CD4-positive, alpha-beta memory T cell (primary cell): ENCODE measurements at places on chromosomes 6 and 20.

DNA sequence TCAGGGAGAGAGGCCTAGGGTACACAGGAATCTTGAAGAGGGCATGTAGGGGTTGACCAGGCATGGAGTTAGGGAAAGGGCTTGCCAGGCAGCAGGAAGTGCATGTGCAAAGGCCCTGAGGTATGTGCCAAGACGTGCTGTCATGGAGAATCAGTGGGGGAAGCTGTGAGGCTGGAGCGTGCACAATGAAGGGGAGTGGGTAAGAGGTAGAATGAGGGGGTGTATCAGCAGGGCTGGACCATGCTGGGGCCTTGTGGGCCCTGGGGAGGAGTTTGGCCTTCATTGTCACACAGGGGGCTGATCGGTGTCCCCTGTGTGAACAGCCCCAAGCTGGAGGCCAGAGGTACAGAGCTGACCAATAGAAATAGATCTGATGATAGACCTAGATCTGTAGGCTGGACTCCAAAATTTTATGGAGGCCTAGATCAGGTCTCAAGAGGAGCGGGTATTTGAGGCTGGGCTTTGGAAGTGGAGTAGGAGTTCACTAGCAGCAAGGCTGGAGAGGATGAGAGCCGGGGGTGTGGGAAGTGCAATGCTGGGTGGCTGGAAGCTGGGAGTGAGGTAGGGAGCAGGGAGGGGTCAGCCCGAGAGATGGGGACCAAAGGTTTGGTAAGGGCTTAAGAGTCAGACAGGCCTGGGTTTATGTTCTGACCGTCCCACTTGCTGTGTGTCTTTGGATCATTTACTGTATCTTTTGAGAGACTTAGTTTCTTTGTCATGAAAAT is 3.0 kb downstream of the SRC start:
- no peak for DNase-seq

DNA sequence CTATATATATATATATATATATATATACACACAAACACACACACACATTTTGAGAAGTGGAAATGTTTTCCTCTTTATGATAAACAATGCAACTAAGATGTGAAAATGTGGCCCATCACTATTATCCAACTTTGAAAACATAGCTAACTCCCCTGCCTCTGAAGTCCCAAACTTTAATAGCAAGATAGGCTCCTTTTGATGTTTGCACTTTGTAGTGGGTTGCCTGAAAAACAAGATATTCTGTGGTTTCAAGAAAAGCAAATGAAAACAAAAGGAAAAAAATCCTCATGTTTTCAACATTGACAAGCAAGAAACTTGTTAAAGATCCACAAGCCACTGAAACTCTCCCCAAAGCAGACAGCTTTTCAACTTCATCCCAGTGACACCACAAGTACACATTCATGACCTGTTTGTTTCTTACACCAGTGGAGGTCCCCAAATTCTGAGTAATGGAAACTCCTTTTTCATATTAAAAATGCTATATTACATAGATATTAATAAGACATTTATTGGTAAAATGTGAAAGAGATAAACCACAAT is 90.0 kb downstream of the IPCEF1 start:
- no peak for DNase-seq

GRCh38 chr6:43506667-43507471 is 3.3 kb downstream of the LRRC73 start:
- DNase-seq = peak; percentile 77

DNA sequence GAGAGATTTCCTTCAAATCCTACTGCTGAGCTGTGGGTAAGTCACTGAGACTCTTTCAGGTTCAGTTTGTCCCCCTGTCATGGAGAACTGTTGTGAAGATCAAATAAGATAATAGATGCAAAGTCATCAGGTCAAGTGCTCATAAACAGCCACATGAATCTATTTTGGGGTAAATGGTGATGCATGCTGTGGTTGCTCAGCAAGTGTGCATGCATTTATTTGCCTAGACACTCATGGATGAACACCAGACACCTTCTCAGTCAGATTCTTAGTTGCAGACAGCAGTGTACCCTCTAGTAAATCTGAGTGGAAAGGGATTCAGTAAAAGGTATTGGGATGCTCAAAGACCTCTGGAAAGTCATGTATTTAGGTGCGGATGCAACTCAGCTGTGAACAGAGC is 168.0 kb upstream of the FOXA2 start:
- no peak for DNase-seq

DNA sequence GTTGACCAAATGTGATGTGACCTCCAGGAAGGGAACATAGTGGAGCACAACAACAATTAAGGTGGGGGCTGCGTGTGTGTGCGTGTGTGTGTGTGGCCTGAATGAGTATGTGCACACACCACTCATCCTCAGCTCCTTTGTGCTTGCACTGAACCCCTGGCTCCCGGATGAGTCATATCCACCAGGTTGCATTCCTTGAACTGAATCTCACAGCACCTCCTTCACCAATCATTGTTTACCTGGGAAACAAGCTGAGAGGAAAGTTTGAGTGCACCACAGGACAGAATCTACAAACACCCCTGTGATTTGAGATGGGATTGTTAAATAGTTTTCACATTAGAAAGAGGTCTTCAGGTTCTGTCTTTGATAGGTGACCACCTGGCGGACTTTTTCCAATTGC is 33.7 kb upstream of the GPR6 start:
- no peak for DNase-seq

DNA sequence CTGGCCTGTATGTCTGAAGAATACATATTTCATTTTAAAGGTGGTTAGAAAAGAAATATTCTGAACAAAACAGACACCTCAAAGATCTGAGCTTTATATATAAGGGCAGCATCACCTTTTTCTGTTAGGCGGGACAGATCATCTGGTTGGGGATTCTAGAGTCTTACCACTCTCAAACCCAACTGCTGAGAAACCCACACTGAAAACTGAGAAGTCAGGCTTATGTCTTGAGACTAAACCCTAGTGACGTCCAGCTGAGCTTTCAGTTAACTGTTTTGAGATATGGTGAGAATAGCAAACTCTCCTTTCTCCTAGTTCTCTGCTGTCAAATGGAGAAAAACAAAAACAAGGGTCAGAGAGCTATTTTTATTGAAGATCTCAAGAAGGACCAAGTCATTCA is 63.7 kb upstream of the CCN6 start:
- no peak for DNase-seq

DNA sequence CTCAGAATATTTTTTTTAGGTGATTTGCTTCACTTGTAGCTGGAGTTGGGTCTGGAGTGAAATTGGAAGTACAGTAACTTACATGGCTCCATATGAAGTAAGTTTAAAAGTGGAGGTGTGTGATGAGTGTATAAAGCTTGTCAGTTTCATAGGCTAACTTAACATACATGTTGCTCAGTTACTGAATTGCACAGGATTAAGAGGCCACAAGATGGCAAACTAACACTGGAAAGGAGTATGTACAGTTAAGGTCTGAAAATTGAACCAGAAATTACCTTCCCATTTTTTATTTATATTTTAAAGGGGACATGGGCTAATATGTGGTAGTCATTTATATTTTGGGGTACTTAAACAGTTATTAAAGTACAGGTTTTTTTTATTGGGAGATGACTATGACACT is 45.3 kb upstream of the SMIM8 start:
- DNase-seq = no peak

DNA sequence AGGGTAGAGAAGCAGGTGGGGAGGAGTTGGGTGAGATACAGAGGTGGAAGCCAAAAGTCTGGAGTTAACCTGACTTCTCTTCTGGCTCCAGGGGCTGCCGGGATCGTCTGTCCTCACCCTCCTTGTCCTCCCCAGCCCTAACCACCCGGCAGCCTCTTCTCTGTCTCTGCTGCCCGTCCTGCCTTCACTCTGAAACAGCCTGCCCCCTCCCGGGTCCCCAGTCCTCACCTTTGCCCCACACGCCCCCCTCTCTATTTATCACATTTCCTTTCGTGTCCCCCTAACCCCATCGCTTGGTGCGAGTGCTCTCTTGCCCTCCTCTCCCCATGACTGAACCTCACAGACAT is 5.7 kb downstream of the RING1 start:
- DNase-seq = no peak

DNA sequence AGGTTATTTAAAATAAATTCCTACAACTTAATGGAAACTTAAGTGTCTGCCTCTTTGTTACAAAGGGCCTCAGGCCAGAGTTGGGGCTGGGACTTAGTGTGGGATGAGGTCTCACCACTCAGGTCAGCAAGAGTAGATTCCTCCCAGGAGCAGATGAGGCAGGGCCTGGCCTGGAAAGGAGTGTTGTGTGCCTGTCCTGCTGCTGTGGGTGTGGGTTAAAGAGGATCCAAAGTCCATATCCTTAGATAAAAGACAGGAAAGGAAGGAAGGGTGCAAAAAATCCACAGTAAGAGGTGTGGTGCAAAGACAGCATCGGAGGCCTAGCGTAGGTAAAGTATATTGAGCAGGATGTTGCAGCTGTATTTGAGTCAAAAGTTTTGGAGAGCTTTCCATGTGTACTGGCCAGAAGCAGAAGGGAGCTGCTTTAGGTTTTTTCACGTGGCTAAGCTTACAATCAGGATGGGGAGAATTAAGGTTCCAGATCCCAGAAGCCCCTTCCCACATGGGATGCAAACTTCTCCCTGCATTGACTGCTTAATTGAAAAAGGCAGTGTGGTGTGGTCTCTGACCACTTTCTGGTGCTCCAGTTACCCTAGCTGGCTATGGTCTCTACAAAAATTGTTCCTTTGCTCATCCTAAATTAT is 12.8 kb upstream of the PLCG1 start:
- DNase-seq = no peak

DNA sequence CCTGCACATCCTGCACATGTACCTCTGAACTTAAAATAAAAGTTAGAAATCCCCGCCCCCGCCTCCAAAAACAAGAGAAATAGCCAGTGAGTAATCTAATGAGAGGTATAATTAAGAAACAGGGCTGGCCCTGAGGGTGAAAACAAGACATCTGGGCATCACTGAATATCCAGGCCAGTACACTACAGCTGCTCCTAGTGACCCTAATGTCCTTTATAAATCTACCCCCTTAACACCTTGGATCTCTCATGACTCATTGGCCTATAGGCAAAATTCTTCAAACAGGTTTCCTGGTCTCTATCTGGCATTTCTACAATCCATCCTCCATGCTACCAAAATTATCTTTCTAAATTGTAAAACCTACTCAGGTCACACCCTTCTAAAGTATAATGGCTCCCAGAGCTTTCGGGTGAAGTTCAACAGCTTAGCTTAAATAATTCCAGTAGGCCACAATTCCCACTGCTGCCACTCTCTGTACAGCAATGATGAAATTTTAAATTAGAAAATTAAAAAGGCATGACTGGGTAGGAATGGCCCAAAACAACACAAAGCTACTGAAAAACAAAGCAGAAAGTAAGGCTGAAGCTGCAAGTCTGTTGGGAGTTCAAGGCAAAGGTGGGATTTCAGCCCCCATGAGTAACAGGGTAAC is 260.9 kb downstream of the GMDS start:
- no peak for DNase-seq

GRCh38 chr20:25207149-25207959 is 11.8 kb downstream of the ENTPD6 start:
- no peak for DNase-seq

- DNase-seq = no peak
Observed at GRCh38 chr6:81608776-81609175, 143.7 kb downstream of the TENT5A start.

DNA sequence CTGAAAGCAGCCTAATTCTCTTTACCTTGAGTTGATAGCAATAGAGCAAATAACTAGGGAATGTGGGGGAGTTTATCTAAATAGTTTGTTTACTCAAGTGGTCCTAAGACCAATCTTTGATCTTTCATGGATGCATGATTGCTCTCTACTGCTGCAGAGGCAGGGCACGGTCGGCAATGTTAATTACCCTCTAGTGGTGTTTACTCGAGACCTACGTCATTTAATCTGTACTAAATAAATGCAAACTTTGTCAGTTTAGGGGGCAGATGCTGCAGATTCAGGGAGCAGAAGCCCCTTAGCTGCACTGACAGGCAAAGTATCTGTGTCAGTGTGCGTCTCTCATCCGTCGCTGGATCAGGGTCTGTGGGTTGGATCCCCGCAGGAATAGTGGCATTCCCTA is 6.9 kb downstream of the RTN4IP1 start:
- no peak for DNase-seq

DNA sequence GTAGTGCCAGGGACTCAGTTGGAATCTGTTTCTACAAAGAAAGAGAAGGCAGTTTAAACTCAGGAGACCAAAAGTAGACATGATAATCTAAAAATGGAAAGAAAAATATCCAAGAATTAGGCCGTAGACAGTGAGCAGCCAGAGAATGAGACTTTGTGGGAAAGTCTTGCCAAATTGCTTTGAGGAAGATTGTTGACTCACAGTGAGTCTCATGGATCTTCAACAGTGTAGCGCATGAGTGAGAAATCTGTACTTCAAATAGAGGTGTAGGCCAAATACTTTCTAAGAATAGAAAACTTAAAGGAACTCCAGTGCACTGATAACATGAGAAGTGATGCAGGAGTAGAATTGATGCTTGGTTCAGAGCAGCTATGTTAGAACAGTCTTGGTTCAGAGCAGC is 284.5 kb downstream of the HTR1B start:
- DNase-seq = no peak

DNA sequence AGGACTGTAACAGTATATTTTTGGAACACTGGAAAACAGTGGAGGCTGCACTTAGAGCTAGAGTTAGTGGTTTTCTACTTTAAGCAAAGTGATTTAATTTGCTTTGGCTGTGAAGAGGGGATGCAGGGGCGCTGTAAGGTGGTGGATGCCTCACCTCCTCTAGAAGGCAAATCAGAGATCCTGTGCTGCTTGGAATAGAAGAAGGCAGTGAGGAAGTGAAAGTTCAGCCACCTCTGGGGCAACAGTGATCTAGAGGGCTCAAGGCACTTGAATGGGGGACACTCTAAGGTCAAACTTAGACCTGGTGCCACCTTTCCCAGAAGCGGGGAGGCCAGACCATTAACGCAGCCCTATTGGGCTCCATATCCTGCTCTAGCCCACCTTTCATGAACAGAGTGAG is 19.0 kb upstream of the SNRPB2 start:
- no peak for DNase-seq

DNA sequence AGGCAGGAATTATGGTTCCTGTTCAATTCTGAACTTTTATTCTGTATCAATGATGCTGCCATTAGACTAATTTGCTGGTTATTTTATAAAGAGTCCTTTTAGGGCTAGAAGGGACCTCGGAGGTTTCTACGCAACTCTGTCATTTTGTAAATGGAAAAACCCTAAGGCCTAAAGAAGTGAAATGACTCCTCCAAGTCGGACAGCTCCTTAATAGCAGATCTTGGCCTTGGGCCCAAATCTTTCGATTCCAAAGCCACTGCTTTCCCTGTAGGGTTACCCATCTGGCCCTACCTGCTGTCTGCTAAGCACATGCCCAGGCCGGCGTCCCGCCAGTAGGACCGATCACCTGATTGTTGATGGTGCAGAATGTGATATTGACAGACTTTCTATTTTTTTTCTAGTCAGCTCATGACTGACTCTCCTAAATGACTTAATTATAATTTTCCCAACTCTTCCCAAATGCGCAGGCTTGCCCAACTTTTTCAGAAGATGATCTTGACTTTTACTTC is 40.2 kb downstream of the PLEKHG1 start:
- DNase-seq = no peak

GRCh38 chr6:131949909-131950766 is 1.0 kb downstream of the CCN2 start:
- no peak for DNase-seq
